ENCODE measurements at places on chromosomes 12 and 14. TPM values are rescaled to one million over a fixed set of nuclear protein-coding genes. Genes with fewer than 3 reads are reported as not detected.

KRT80 gene
- 45.5 TPM for total RNA-seq

NKX2-1 gene
- total RNA-seq, result not detected

DNA sequence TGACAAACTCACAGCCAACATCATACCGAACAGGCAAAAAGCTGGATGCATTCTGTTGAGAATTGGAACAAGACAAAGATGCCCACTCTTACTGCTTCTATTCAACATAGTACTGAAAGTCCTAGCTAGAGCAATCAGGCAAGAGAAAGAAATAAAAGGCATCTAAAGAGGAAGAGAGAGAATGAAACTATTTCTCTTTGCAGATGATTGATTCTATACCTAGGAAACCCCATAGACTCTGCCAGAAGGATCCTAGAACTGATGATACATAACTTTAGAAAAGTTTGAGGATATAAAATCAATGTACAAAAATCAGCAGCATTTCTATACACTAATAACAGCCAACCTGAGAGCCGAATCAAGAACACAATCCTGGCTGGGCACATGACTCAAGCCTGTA is 6.1 kb upstream of the ANO6 start:
- no peak for DNase-seq

DNA sequence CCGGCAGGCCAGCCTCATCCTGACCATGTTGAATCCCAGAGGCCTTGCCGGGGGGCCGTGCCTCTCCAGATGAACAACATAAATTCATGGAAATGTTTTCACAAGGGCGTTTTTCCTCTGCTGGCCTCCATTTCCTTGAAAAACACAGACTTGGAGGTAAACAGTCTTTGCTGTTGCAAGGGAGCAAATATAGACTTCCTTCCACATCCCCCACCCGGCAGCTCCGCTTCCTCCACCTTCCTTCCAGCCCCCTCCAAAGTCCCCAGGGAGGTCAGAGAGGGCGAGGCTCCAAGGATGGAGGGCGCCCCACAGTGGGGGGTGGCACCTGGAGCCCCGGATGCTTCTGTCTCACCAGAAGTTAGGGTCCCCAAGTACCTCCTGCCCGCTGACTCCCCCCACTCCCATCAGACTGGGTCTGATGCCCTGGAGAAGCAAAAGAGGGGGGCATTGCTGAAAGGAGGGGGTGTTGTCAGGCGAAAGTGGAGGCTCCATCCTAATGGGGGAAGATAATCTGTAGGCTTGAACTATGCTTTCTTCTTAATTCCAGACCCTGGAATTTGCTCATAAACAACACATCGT is 31.1 kb downstream of the CALM1 start:
- no peak for DNase-seq

GRCh38 chr14:68632054-68632895 is 160.6 kb downstream of the ZFP36L1 start:
- DNase-seq, result no peak

- DNase-seq, result peak; percentile 14
These were observed 362.6 kb downstream of the DAD1 start for GRCh38 chr14:22226381-22226780.
